ENCODE measurements at places on chromosomes 1 and 21. TPM values are rescaled to one million over a fixed set of nuclear protein-coding genes. Genes with fewer than 3 reads are reported as not detected.

The KCNE2 gene
- not detected for total RNA-seq

The KCNK1 gene
- total RNA-seq: 0.99 TPM

The SH2D1B gene
- total RNA-seq: not detected

The CNIH3 gene
- total RNA-seq: 2.6 TPM

The RYR2 gene
- 0.02 TPM for total RNA-seq

The FMO5 gene
- total RNA-seq: 1.9 TPM

The LDLRAD2 gene
- total RNA-seq: 0.27 TPM

The CHODL gene
- total RNA-seq: not detected

The DTL gene
- 4.7 TPM for total RNA-seq

The AIM2 gene
- total RNA-seq: 6.2 TPM
